ENCODE measurements at places on chromosomes 13 and 19.

DNA sequence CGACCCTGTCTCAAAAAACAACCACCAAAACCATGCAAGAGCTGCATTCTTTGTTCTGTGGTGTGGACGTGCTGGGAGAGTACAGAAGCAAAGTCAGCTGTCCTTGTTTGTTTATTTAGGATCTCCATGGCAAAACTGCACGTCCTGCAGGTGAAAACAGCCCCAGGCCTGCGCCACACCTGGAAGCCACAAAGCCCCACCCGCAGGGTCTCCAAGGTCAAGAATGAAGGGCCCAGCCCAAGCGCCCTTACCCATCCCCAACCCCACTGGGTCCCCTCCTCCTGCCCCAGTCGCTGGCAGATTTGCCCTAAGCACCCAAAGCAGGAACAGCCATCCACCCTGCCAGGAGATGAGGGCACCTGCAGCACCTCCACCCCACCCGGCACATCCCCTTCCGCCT is 10.5 kb downstream of the MBD3 start:
- no peak for DNase-seq

GRCh38 chr19:3466635-3467034 is 13.7 kb downstream of the SMIM24 start:
- DNase-seq, result no peak

GRCh38 chr13:36910545-36910944 is 9.5 kb downstream of the SMAD9 start:
- DNase-seq, result no peak

DNA sequence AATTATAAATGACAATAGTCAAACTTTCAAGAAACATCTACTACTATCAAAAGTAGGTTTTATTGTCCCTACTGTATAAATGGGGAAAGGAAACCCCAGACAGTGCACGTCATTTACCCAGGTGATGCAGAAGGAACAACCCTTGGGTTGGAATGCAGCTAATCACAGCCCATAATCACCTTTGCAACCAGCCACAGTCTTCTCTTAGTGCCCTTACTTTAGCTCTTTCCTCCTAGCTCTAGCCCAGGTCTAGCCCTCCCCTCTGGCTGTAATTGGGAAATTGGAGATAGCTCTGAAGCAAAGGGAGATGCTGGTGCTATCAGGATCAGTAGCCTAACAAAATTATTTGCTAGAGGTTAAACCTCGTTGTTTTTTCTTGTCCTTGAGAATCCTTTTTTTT is 25.5 kb upstream of the TSC22D1 start:
- DNase-seq, result no peak

DNA sequence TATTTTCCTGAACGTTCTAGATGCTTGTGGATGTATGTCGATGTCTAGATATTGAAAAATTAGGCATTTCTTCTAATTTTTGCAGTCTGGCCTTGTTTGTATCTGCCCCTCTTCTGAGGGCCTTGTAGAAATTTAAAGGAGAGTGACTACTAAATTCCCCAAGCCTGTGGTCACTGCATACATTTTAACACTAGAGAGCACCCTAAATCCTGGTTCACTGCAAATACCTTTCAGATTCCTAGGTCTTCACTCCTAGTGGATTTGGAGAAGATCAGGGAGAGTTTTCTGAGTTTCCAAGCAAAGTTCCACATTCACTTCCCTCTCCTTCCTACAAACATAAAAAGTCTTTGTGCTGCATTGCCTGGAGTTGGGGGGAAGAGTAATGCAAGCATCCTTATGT is 1272.5 kb downstream of the OLFM4 start:
- no peak for DNase-seq

GRCh38 chr13:21322327-21322965 is 136.7 kb downstream of the ZDHHC20 start:
- DNase-seq, result no peak
